ENCODE measurements at places on chromosomes 7 and 10.
A peak's percentile ranks its signal among the peaks of the same experiment; 100 is the strongest.

DNA sequence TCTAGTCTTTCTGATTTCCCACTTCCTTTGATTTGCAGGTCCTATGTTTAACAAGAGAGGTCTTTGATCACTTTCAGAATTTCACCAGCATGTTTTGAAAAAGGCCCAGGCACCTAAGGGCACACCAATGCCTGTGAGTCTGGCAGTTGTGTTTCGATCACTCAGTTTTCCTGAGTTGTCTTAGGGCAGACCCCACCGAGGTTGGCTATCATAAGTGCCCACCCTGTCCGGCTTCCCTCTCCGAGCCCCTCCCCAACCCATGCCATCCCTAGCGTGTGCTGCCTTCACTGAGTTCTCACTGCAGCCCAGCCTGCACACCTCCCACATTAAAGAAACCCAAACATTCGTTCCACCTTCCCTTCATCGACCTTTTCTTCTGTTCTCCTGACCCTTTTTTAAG lies 257.9 kb downstream of the GRID1 start:
- no peak for DNase-seq

- no peak for DNase-seq
Observed at GRCh38 chr10:97540669-97541500, 31.7 kb upstream of the ANKRD2 start.

GRCh38 chr7:143323653-143324052 lies 7.7 kb downstream of the CLCN1 start:
- DNase-seq, result no peak

DNA sequence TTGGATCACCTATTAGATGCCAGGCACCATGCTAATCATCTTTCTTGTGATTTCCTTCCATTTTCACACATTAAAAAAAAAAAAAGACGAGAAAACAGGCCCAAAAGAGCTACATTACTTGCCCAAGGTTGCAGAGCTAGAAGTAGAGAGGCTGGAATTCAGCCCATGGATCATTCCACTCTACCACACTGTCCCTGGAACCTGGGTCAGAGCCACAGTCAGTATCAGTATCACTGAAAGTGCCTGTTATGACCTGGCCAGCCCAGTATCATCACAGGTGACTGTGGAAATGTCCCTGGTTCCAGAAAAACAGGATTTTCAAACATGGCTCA lies 3.3 kb upstream of the FLNC start:
- no peak for DNase-seq

DNA sequence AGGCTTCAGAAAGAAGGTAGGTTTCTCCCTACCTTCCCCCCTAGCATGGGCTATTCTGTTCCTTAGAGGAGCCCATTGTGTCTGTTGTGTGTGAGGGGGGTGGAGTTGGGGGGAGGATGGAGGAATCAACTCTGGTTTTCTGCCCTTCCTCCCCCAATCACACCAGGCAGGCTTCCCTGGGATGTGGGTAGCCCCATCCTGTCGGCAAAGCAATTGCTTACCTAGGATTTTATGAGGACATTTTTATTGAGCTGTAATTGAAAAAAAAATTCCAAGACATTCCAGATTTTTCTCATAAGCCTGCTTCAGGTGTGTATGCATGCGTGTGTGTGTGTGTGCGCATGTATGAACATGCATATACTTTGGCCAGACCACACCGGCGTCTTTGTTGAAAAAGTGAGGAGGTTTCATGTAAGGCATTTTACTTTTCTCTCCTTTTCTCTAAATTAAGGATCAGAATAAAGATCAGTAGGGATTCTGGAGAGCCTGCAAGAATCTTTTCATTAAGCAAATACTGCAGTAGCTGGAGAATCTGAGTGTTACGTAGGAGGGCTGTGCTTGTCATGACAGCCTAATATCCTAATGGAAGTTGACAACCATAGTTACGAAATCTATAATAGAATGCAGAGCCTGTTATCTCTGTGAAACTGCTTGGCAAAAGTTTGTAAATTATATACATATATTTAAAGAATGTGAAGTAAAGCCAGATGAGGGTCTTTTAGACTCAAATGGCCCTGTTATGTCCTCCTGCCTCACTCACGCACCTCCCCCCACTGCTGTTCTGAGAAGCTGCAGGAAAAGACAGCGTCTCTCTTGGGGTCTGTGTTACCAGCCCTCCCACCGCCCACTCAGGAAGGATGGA lies 27.3 kb upstream of the SAMD8 start:
- no peak for DNase-seq

- DNase-seq, result peak; percentile 71
Observed at GRCh38 chr10:102352066-102352715, 43.3 kb upstream of the NFKB2 start.

DNA sequence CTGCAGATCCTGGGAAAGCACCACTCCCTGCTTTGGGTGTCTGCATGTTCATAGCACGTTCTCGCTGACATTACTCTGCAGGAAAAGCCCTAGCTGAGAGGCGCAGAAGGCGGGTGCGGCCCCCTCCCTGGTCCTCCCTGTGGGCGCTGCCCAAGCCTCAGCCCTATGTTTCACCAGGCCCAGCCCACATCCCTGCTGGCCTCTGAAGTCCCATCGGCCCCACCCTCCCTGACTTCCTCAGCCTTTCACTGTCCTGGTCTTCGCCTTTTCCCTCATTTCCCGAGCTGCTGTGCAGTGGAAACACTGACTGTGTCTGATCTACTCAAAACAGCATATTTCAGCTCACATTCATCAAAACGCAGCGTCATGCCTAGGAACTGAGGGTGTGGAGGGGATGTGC lies 36.3 kb upstream of the DIP2C start:
- DNase-seq, result no peak

GRCh38 chr7:100783804-100784203 lies 43.5 kb downstream of the EPHB4 start:
- DNase-seq, result no peak

DNA sequence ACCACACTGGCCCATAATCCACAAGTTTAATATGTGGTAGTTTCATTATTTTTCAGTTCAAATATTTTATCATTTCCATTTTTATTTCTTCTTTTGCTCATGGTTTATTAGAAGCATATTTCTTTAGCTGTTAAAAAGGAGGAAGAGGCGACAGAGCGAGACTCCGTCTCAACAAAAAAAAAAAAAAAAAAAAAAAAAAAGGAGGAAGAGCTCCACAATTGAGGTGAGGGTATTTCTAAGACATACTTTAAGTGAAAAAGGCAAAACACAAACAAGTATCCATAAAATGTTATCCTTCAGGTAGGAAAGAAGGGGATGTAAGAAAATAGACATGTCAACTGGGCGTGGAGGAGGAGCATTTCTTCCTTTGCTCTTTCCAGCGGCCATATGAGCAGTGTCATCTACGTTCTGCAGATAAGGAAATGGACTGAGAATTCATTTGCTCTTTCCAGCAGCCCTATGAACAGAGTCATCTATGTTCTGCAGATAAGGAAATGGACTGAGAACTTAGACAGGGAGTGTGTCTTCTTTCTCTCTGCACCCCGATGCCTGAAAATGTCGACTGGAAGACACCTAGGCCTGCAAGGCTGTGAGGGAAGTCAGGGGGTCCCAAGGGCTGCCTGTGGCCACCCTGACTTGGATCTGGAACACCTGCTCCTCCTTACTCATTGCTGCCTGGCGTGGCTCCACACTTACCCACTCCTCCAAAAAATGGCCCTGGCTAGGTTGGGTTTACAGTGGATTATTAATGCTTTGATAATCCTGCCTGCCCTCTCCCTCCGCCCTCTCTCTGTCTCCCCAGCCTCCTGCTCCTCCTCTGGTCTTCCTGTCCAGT lies 18.9 kb upstream of the RAMP3 start:
- DNase-seq, result no peak

GRCh38 chr10:78996792-78997129 lies 72.0 kb upstream of the ZMIZ1 start:
- DNase-seq, result no peak

- DNase-seq, result peak; percentile 29
Observed at GRCh38 chr10:92290076-92290836, 622 bp downstream of the CPEB3 start.

DNA sequence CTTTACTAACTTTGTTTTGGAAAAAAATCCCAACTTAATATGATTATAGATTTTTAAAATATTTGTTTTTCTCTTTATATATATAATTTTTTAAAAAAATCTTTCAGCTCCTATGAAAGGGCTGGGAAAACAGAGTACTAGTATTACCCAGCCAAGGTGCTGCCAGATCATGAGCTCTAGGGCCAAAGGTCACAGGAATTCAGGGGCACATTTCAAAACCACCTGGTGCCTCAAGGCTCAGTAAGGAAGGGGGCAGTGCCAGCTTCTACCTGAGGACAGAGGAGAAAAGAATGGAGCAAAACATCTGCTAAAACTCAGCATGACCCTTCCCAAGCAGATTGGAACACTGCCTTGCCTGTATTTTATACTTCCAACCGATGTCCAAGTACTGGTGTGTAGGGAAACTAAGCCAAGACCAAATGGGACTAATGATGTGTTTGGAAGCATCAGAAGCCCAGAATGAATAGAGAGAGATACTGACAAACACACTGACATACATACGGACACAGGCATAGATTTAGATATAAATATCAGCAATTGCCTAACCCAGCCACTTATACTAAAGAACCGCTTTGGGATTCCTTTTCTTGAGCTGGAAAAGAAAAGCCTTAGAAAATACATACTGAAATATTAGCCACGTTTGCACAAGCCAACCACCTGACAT lies 667.3 kb downstream of the PARD3 start:
- no peak for DNase-seq

- DNase-seq, result no peak
Observed at GRCh38 chr7:12281038-12281437, 69.9 kb downstream of the TMEM106B start.

- DNase-seq, result peak; percentile 26
Observed at GRCh38 chr7:51067757-51068156, 248.9 kb downstream of the COBL start.
